ENCODE measurements at places on chromosomes 1 and 21.

GRCh38 chr1:159554696-159555095, 18.9 kb upstream of the OR10J5 start:
- no peak for DNase-seq

- no peak for DNase-seq
Observed at GRCh38 chr1:56397409-56397808, 182.0 kb downstream of the PLPP3 start.

- DNase-seq = no peak
Observed at GRCh38 chr1:216020743-216021345, 402.4 kb downstream of the USH2A start.

- no peak for DNase-seq
Observed at GRCh38 chr1:94672934-94673333, 131.4 kb upstream of the F3 start.

DNA sequence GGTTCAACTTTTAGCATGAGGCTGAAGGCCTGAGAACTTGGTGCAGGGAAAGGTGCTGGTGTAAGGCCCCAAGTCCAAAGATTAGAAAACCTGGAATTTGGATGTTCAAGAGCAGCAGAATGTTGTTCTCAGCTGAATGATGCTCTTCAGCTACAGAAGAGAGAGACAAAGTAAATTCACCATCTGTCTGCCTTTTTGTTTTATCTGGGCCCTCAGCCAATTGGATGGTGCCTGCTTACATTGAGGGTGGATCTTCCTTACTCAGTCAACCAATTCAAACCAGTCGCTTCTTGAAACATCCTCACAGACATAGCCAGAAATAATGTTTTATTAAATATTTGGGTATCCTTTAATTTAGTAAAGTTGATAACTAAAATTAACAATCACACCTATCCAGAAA, 748.2 kb upstream of the ADAMTS5 start:
- no peak for DNase-seq

- no peak for DNase-seq
Observed at GRCh38 chr1:240033406-240033805, 58.3 kb upstream of the FMN2 start.

- DNase-seq = no peak
Observed at GRCh38 chr1:163875200-163875926, 553.6 kb downstream of the NUF2 start.

DNA sequence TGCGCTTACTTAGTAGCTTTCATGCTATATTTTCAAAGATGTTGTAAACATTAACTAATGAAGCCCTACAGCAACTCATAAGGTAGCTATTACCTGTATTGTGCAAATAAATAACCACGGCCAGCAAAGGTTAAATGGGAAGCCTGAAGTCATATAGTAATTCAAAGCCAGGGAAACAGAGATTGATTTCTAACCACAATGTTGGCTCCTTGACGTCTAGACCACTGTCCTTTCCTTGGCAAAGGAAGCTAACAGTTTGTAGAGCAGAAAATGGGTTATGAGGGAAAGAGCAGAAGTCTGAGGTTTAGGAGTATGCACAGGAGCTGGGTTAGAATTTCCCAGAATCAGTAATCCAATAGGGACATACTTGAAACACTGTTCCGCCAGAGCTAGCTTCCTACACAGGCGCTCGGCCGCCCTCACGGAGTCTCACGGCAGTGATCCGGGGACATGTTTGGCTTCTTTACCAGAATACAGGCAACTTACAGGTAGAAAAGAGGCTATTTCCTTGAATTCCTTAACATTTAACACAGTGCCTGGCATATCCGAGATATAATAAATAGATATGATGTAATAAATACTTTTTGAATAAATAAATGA, 298.8 kb upstream of the LYPLAL1 start:
- DNase-seq = no peak

DNA sequence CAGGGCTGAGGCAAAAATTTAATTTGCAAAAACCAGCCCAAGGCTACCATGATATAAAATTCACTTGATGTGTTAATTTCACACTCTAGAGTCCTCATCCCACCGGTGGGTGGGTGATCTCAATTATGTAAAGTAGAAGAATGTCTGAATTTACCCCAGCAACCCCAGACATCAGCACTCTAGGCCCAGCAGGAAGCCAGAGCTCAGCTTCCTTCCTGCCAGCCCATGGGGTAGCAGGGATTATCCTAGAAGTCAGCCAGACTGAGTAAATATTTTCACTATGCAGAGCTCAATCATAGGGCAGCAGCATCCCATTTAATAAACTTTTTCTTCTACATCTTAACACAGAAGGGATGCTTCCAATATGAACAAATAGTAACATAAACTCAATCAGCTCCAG, 71.0 kb downstream of the SIPA1L2 start:
- DNase-seq = no peak

DNA sequence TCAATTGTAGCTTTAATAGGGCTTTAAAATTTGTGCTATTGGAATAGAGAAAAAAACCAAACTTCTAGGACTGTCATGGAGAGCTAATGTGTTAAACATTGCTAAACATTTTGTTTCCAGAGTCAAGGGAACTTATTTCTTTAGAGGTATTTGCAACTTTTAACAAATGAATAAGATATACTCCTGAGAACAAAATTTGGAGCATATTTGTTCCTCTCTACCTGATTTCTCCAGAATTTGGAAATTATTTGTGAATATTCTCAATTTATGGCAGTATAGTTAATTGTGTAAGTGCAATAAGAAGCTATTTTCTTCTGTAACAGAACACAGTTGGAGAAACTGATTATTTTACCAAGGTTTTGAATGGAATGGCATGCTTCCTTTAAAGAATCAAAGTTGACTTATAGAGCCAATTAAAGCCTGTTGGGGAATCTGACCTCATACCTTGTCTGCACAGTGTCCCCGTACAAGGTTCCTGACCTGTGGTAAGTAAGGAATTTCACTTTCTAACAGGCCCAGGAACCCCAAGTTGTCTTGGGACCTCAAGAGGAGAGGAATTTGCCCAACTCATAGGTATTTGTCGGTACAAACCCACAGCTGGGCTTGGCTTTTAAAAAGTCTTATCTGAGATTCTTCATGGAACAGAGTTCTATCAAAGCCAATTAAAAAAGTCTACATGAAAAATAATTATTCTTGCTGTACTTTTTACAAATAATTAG, 72.6 kb upstream of the CSF1 start:
- DNase-seq = no peak

DNA sequence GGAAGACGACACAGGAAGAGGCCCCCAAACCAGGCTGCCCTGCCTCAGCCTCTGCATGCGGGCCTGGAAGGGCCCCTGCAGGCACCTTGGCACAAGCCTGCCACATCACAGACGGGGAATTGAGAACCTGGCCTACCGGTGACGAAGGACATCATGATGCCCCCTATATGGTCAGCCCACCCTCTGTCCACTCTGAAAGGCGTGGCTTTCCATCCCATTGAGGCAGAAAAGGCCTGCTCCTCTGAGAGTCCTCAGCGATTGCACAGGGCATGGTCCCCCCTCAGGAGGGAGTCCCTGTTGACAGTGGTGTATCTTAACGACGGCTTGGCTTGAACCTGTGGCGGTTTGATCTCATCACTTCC, 11.4 kb downstream of the KRTAP10-1 start:
- no peak for DNase-seq

DNA sequence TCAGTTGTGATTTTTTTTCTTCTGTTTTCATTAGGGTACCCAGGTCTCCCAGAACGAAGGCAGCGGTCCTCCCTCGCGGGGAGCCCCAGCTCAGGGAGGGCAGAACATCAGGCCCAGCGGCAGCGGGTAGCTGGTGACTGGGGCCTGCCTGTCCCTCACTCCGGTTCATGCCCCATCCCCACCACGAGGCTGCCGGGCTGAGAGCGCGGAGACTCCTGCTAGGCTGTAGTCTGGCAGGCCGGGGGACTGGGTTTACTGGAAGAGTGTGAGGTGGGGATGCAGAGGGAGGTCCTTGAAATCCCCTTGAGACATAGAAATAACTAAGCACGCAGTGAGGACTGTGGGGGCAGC, 10.5 kb downstream of the BRINP2 start:
- no peak for DNase-seq

DNA sequence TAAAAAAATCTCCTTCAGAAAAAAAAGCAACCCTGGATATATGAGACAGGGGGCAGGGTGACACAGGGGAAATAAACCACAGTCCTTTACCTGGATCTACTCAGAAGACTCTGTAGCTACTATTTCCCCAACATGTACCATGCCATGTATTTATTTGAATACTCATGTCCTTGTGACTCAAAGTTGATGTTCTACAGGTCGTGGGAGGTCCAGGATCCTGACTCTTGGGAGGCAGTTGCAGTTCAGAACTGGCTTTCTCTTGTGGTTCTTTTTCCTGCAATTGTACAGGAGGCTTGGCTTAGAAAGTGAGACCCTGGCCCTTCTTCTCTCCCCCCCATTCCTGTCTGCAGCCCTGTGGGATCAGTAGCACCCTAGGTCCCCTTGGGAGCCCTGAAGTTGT, 5.8 kb upstream of the IL24 start:
- no peak for DNase-seq

DNA sequence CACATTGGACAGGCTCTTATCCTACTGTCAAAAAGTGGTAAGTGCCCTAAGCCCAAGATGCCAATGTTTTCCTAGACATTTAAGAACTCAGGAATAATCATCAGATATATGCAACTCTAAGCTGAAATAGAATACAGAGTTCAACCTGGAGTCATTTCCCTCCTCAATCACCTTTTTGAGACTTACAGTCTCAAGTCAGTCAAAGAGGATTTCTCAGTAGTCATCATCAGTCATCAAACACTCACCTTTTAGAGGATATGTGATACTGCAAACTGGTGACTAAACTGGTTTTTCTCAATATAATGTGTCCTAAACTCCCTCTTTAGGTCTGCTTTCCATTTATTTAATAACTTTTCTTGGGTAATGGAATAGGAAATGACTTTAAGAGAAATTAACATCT, 145.3 kb upstream of the ADAMTS5 start:
- no peak for DNase-seq

DNA sequence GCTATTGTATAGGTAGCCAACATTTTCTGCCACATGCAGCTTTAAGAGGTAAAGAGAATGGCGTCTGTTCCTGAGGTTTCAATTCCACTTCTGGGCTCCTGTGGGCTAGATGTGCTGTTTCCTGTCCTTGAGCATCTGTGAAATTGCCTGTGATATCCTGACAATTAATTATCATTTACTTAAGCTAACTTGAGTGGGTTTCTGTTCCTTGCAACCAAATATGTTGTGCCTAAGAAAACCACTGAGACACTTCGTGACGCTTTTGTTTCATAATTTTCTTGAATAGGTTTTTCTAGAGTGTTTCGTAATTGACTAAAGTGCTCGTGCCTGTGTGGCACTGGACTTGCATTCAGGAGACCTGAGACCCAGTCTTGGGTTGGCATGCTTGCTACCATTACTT, 127.3 kb upstream of the POU3F1 start:
- no peak for DNase-seq

- DNase-seq = no peak
Observed at GRCh38 chr1:233016798-233017197, 66.4 kb downstream of the NTPCR start.

DNA sequence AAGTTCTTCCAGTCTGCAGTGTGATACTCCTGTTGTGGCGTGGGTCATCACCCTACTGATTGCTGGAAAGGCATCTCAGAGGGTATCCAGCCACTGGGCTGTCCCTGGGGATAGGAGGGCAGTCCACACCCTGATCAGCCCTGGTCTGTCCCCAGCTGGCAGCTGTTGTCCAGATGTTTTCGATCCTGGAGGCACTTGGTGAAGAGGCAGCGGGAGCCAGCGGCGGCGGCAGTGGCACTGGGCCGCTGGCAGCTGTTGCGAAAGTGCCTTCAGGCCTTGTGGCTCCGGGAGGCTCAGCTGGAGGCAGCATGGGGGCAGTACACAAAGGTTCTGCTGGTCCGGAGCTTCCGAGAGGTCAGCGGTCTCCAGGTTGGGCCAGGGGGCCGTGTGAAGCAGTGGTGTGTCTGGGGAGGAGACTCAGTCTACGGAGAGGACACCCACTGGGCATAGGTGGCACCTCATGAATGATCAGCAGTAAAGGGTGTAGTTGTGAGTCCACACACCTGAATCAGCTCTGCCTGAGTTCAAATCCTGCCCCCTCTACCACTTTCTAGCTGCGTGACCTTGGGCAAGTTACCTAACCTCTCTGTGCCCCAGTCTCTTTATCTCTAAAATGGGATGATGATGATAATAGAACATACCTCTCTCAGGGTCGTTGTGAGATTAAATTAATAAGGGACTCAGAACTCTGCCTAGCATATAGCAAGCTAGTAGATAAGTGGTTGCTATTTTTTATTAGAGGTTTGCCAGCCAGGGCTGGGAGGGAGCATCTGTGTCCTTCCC, 6.1 kb downstream of the C1orf167 start:
- no peak for DNase-seq

GRCh38 chr1:23466423-23466989, 17.5 kb downstream of the ASAP3 start:
- DNase-seq = no peak

DNA sequence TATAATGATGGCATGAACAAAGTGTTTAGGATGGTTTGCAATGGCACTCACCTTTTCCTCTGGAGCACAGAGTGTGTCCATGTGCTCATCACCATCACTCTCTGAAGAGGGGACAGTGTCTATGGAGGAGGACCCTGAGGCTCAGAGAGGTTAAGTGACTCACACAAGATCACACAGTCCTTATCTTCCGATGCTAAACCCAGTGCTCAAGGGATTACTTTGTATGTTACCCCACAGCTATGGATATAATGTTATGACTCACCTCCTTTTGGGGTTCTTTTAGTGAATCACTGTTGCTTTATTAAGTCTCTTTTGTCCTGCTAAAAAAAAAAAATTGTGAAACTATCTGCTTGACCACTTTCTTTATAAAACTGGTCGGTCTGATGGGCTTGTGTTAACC, 67.6 kb downstream of the TENT5C start:
- no peak for DNase-seq

- no peak for DNase-seq
Observed at GRCh38 chr1:112991402-112992120, 35.6 kb upstream of the SLC16A1 start.

DNA sequence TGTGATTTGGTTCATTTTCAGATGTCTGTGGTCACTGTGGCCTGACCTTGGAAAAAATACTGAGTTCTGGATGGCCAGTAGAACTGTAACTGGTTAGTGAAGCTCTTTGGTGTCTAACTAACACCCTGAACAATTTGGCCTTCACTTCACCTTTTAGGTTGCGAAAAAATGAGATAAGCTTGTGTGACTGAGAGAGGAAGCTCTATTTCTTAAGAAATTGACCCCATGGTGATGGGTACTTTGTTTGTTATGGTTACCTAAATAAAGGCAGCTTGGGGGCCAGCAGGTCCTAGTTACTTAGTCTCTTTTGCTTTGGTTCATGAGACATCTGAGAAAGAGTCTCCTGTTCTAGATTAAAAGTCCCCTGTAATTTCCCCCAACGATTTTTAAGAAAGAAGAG, 181.6 kb downstream of the ZNF326 start:
- DNase-seq = no peak

DNA sequence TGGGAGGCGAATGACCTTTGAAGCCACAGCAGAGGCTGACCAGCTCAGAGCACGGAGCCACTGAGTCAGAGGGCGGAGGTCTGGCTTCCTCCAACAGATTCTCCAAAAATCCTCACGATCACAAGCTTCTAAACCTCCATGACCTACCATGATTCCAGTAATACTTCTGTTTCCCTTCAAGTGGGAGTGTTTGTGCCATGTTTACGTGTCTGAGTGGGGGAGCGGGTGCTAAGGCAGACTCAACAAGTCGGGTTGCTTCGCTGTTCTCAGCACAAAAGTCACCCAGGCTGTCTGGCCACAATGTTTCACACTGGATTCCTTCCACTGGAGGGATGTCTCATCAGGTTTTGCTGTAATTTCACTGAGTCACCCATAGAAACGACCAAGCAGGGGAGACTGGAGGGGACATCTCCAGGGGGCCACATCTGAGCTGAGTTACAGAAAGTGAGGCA, 86.2 kb downstream of the SLC66A1 start:
- no peak for DNase-seq

Data from naive B cell (primary cell).